Activated CD8-positive, alpha-beta memory T cell treated with anti-CD3 and anti-CD28 coated beads, Interleukin-2, amount 50 U/mL, for 4 hours (primary cell): ENCODE measurements at places on chromosomes 2 and 18.

DNA sequence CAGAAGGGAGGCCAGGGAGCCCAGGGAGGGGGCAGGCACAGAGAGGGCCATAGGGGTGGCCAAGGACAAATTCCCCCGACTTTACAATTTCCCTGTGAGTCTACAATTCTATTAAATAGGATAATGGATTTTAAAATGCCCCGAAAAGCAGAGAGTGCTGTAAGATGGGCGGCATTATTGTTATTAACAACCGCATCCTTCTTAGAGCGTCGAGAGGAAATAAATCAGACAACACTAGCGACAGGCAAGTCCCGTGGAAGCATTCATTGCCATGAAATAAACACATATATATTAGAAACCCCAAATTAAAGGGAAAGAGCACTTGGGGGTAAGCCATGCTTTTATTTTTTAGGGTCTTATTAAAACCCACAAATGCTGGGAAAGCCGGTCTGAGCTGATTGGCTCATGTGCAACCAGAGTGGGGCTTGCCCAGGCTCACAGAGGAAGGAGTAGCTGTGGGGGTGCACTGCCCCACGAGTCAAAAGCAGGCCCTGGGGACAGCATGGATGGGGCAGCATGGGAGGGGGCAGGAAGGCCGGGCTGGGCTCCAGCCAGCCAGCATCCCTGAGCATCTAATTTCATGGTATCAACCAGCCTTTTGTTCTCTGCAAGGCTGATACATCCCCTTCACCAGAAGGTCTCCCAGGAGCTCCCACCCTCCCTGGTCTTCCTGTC is 187.1 kb downstream of the CELF4 start:
- DNase-seq, result no peak

DNA sequence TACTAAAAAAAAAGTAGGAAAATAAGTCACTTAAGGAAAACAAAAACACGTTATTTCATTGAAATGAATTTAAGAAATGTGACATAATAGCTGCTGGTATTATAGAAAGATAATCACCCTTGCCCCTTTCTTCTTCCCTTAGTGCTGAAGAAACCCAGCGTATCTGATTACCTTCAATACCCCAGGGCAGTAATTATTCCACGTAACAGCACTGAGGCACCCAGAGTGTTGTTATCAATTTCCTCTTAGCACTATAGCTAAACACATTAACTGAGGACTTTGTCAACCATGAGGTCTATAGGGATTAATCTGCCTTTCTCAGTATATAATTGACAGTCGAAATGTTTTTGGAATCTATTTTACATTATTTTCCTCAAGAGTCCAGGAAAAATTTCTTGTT is 180.0 kb upstream of the NXPH2 start:
- DNase-seq, result no peak

GRCh38 chr2:36441816-36442215 is 86.2 kb downstream of the CRIM1 start:
- DNase-seq, result no peak

GRCh38 chr2:241502281-241502680 is 6.1 kb downstream of the STK25 start:
- no peak for DNase-seq

DNA sequence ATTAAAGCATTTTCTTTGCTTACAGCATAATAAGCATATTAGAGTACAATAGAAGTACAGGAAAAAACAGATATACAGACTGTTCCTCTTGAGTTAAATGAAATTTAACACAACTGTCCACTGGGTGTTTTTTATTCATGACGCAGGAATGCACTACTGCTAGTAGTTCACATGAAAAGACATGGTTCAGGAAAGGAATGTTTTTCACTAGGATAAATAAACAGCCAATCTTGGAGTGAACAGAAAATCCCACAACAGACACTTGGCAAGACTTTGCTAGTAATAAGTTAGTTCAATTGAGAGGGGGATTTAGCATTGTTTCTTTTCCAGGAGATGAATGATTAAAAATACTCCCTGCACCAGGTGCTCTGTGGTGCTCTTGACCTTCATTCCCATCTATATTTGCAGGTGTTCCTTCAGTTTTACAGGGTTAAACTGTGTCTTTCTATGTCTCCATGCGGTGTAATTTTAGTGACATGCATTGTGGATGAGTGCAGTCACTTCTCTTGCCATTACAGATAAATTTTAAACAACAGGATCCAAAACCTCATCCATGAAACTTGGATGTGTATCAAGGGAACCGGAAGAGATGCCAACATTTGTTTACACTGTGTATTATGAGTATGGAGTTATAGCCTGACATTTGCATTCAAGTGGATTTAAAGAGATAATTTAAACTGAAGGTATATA is 796.6 kb downstream of the DSC3 start:
- no peak for DNase-seq

DNA sequence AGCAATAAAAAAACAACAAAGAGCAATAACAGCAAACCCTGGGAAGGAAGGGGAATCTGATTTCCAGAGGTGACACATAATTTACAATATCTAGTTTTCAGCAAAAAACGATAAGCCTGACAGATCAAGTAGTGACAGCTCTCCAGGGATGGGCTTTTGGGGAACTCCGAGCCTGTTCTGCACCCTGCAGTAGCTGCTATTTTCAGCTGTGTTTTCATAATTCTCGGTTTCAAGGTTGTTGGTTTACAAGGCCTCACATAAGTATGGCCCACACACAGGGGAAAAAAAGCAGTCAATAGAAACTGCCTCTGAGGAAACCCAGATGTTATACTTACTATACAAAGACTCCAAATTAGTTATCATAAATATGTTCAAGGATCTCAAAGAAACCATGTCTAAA is 67.7 kb upstream of the CTLA4 start:
- no peak for DNase-seq

DNA sequence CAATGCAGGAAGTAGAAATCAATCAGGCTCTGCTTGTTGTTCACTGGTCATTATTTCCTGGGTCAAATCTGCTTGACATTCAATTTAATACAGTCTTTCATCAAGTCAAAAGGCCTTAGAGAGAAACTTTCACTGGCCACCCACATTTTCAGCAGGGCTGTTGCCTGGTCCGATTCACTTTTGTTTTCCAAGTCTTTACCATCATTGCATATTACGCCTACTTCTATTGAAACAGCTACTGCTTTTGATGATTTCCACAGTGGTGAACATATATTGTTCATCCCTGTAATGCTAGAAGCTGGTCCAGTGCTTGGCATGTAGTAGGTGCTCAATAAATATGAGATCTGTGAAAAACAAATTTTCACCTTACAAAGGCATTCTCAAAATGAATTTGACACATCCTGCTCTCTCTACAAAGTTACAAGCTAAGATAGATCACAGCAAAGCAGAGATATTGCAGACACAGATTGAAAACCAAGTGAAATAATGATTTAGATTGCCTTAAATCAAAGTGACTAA is 600.1 kb downstream of the ARHGAP15 start:
- no peak for DNase-seq

GRCh38 chr2:176562359-176563078 is 293.3 kb downstream of the MTX2 start:
- DNase-seq, result no peak

DNA sequence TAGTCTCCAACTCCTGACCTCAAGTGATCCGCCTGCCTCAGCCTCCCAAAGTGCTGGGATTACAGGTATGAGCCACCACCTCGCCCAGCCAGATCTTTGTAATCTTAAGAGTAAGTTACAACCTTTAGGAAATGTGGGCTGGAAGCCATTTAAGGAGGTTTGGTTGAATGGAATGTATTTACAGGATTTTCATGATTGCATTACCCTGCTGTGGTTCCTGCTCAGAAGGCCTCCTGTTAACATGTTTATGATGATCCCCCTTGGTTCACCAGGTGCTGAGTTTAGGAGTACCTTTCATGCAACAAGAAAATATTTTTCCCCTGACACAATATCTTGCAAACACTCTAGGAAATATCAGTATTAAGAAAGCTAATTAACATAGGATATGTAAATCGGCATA is 187.4 kb upstream of the SH3BP4 start:
- DNase-seq, result no peak

GRCh38 chr2:26292646-26293045 is 47.9 kb downstream of the HADHB start:
- DNase-seq, result no peak

DNA sequence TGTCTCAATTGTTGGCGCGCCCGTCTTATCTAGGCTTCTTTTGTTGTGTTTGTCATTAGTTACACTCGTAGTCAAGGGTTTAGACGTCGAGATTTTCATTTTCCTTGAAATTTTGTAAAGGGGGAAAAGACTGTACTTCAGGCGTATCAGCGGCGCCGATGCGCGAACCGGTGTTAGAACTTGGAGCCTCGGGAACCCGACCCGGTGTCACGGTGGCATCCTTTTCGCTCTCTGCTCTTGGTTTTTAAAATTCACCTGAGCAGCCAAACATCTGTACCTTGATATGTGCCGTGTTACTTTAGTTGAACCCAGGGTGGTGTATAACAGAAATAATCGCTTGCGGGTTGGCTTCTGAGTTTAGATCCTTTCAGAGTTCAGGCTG is 643 bp downstream of the RMC1 start:
- DNase-seq, result no peak

- DNase-seq, result no peak
Measured at GRCh38 chr2:33791625-33792024, 192.5 kb upstream of the FAM98A start.

DNA sequence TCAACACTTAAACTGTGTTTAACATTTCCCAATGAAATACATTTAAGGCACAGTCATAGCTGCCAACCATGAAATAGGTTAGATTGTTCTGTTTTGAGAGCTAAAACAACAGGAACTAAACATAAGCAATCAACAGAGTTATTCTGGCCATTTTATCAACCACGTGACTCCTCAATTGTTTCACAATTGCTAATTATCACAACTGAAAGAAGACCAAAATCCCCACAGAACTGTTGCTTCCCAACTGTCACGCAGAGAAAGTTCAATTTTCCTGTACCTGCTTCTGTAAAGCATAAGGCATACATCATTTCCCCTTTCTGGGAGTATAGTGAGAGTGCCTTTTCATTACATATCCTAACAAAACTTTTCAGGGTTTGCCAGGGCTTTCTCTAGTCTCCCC is 248.6 kb downstream of the EPHA4 start:
- DNase-seq, result no peak

DNA sequence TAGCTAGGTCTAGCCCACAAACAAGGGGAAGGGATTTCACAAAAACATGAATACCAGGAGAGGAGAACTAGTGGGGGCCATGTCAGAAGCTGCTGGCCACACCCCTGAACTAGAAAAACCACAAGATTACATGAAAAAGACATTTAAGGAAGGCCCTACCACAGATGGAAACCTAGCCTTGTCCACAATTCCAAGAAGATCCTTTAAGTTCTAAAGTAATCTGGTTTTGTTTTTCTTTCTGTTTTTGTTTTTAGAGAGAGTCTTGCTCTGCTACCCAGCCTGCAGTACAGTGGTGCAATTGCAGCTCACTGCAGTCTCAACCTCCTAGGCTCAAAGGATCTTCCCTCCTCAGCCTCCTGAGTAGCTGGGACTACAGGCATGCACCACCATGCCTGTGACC is 34.2 kb upstream of the CAB39 start:
- DNase-seq, result no peak

DNA sequence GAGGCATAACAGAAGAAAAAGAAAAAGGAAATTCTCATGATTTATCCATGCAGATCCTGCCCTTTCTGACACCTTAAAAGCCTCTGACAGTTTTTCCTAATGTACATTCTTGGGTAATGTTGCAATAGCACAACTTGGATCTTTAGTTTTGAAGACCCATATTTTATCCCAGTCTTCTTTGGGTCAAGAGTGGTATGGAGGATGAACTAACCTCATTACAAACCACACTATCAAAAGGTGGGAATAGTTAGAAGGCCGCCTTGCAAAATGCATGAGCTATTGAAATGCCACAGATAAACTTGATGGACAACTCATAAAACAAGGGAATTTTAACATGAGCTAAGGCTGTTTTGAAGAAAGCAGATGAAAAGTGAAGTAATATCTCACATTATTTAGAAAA is 1479.8 kb upstream of the ACVR2A start:
- DNase-seq, result no peak

- no peak for DNase-seq
Measured at GRCh38 chr18:697800-698199, 14.6 kb downstream of the ENOSF1 start.

GRCh38 chr2:216478151-216478550 is 20.5 kb upstream of the RPL37A start:
- no peak for DNase-seq

- DNase-seq, result no peak
Measured at GRCh38 chr2:212592695-212593094, 54.1 kb upstream of the ERBB4 start.

GRCh38 chr2:1010415-1010930 is 59.8 kb downstream of the SNTG2 start:
- no peak for DNase-seq

- DNase-seq, result no peak
Measured at GRCh38 chr2:141968433-141968832, 162.4 kb downstream of the LRP1B start.

- no peak for DNase-seq
Measured at GRCh38 chr2:19319064-19319463, 39.4 kb downstream of the OSR1 start.

DNA sequence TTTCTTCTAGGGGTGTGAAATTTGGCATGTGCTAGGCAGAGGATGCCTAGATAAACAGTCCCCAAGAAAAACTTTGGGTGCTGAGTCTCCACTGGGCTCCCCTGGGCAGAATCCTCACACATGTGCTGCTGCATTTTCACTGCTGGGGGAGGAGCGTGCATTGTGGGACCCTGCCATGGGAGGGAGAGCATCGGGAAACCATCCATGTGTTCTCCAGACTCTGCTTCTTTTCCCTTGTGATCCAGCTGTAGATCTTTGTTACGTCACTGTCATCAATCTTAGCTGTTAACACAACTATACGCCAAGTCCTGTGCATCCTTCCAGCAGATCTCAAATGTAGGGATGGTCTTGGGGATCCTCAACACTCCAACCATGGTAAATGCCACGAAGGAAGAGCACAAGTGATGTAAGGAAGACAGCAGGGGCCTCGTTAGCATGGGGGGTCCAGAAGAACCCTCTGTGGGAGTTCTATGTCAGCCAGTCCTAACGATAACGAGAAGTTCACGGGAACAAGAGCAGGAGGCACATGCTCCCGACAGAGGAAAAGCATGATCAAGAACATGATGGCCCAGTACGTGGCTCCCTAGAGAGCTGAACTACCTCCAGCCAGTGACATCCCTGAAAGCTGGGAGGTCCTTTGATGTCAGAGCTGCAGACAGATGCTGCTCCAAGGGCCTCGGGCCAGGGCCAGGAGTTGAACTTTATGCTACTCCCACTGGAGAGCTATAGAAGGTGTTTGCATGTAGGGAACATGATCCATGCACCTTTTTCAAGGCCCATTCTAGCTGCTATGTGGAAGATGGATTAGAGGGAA is 41.1 kb upstream of the NPAS2 start:
- no peak for DNase-seq

- DNase-seq, result no peak
Measured at GRCh38 chr2:8709611-8710010, 27.8 kb downstream of the ID2 start.

- no peak for DNase-seq
Measured at GRCh38 chr2:213002383-213002782, 149.0 kb downstream of the IKZF2 start.
